ENCODE measurements at places on chromosomes 12 and 14. TPM values are rescaled to one million over a fixed set of nuclear protein-coding genes. Genes with fewer than 3 reads are reported as not detected.

The DRAM1 gene
- 10.0 TPM for total RNA-seq

The TGM1 gene
- total RNA-seq, result 1.1 TPM

The ATL1 gene
- 5.5 TPM for total RNA-seq

The PRICKLE1 gene
- total RNA-seq, result 14.0 TPM

The DTX1 gene
- 0.73 TPM for total RNA-seq

The BCDIN3D gene
- total RNA-seq, result 2.9 TPM

The KERA gene
- not detected for total RNA-seq

The ANKS1B gene
- total RNA-seq, result 14.3 TPM

The ANO2 gene
- not detected for total RNA-seq

Data from subcutaneous preadipocyte (primary cell).